Kasumi-1 (cell line): ENCODE measurements at places on chromosomes 6 and 20.

GRCh38 chr20:34872622-34873224 lies at the start of gene GGT7:
TSS of gene GGT7 (minus strand) at chr20:34872856. CDS start at chr20:34872815, 41 bp downstream.
- peak; percentile 55 for DNase-seq

DNA sequence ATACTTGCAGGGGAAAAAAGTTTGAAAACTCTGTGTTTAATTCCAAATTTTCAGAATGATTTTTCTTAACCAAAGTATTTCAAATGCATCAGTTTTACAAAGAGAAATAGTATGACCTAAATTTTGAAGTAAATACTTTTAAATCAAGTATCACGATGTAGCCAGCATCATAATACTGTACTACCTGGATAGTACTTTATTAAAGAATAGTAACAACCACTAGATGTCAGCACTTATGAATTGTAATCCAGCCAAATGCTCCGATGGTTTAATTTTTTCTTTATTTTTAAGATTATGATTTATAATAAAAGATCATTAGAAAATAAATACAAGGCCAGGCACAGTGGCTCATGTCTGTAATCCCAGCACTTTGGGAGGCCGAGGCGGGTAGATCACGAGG lies 37.2 kb upstream of the HACE1 start:
- peak; percentile 45 for DNase-seq

- DNase-seq: peak; percentile 31
Observed at GRCh38 chr20:51562332-51563173, 20.0 kb upstream of the NFATC2 start.

DNA sequence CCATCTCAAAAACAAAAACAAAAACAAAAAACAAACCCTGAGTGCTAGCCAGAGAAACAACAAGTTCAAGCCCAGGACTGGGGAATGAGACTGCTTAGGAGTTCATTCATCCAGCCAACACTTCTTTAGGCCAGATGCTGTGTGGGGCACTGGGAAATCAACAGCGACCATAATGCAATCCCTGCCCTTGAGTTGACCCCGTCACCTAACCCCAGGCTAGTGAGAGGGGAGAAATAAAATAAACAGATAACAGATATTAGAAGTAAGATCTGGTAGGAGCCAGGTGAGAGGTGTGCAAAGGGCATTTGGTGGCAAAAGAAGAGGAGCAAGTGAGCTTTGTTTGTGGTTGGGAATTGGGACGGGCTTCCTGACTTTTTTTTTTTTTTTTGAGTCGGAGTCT lies 4.9 kb upstream of the RPL10A start:
- DNase-seq: no peak

- no peak for DNase-seq
Observed at GRCh38 chr6:105681061-105681460, 278.2 kb upstream of the PREP start.
